ENCODE measurements at places on chromosomes 11 and 22.

GRCh38 chr11:61164606-61165424, 3.6 kb upstream of the VPS37C start:
- no peak for DNase-seq

GRCh38 chr22:38222797-38223119, 21.0 kb downstream of the MAFF start:
- no peak for DNase-seq

DNA sequence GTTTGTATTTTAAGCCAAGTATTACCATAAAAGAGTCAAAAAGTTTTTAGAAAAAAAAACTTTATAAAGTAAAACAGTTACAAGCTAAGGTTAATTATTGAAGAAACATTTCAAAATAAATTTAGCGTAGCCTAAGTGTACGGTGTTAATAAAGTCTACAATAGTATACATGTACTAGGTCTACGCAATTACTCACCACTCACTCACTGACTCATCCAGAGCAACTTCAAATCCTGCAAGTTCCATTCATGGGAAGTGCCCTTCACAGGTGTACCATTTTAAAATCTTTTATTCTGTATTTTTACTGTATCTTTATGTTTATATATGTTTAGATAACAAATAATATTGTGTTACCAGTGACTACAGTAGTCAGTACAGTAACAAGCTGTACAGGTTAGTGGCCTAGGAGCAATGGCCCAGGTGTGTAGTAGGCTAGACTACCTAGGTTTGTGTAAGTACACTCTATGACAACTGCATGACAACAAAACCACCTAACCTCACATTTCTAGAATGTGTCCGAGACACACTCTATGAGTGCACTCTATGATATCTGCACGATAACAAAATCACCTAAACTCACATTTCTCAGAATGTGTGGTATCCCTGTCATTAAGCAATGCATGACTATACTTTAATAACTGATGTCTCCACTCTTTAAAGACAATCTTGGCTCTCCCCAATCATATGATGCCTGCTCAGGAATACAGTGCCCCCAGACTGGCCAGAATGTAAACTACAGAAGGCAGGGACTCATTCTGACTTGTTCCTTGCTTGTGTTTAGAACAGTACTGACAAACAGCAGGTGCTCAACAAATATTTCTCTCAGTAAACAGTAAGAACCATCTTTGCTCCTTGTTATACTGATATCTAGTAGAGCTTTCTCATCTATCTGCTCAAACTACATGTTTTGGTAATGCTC, 21.2 kb downstream of the KMT5B start:
- DNase-seq, result no peak

DNA sequence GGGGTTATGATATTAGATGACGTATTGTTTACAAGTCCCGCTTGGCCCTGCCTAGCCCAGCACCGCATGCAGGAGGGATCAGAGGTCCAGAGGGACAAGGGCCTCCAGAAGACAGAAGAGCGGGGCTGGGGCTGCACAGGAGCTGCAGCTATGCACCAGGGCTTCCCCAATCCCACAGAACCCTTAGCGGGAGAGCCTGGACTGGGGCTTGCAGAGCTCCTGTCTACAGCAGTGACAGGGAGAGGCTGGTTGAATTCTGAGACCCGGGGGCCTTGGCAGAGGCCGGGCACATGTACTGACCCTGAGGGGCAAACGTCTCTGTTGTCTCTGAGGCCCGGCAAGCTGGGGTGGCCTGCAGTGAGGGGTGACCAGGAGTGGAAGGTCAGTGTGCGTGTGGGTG, 6.9 kb downstream of the KIAA0930 start:
- no peak for DNase-seq

DNA sequence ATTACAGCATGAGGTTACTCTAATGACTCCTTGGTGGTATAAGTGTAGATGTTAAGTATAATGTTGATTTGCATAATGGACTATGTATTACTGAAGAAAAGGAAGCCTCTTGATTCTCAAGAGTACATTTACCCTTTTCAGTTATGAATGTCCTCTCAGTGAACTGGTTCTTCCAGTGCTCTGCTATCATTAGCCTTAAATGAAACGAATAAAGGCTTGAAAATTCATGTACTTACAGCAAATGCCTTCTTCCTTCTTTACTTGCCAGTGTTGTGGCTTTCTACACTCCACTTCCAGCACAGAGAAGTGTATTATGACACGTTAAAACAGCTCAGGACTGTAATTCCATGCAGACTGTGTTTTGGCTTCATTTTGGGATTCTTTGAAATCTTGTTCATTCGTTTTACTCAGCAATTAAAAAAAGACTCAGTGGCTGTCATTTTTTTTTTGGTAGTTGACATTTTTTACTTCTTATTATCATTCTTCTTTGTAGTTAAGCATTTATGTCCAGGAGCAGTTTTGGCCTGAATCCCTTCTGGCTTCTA, 96.9 kb downstream of the MTMR3 start:
- no peak for DNase-seq

DNA sequence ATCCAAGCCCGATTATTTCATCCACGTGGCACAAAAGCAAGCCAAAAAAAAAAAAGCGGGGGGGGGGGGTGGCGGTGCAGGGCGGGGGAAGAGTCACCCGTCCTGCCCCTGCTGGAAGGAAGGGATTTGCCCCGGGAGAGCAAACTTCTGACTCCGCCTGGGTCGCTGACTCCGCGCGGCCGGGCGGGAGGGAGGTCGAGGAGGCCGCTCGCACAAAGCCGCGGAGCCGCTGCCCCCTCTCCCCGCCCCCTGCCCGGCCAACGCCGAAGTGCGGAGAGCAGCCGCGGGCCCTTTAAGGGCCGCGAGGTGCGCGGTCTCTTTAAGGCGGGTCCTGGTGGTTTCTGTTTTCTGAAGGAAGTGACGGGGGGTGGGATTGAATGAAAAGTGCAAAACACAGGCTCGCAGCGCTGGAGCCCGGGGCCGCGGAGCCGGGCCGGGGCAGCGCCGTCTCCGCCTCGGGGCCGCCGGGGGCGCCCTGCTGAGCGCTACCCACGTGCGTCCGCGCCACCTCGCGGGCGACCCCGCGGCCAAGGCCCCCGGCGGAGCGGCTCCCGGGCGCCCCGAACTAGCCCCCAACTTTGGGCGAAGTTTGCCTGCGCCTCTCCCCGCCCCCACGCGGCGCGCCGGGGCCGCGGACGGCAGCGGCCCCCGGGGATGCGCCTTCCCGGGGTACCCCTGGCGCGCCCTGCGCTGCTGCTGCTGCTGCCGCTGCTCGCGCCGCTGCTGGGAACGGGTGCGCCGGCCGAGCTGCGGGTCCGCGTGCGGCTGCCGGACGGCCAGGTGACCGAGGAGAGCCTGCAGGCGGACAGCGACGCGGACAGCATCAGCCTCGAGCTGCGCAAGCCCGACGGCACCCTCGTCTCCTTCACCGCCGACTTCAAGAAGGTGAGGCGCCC, at the start of gene OAF:
TSS of gene OAF (plus strand) at position 407 of the 896 bp plus-strand sequence. CDS start at position 655, 248 bp downstream.
- peak; percentile 40 for DNase-seq

GRCh38 chr11:113493206-113493605, 18.0 kb upstream of the DRD2 start:
- DNase-seq, result no peak

DNA sequence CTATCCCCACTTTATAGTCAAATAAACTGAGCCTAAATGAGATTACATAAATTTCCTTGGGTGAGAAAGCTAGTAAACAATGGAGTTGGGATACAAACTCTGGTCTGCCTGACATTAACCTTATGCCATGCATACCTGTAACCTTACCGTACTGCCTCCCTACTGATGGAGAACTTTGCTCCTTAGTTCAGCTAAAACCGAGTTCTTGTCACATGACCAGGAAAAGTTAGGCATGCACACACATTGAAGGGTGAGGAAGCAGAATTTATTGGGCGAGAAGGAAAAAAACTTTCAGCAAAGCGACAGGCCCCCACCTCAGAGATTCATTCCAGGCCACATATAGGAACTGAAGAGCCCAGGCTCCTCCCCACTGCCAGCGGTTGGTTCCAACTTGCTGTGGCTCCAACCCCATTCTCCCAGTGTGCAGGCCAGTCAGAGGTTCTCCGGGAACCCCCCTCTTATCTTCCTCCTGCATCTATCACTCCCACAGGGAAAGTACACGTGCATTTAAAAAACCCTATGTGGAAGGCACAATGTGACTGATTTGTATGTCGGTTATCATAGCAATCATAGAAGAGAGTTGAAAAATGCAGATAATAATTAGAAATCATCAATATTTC, 3.2 kb upstream of the PIWIL4 start:
- DNase-seq, result no peak

DNA sequence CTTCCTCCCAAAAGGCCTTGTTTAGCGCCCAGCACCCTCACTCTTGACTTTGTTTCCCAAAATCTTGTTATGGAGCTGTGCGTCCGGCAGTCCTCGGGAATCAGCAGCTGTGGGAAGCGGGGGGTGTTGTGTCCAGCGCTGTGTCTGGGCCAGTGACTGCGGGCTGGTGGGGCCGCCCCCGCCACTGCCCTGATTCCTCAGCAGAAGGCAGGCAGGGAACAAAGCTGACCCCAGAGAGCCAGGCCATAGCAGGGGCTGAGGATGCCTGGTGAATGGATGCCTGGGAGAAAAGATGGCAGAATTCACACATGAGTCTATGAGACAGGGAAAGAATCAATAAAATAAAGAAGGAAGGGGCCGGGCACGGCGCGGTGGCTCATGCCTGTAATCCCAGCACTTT, 2.5 kb downstream of the APOBEC3C start:
- no peak for DNase-seq

GRCh38 chr11:120500414-120501071, 11.0 kb upstream of the GRIK4 start:
- DNase-seq, result no peak

GRCh38 chr11:12408156-12408770, 30.9 kb downstream of the PARVA start:
- DNase-seq, result no peak

GRCh38 chr11:124519850-124520549, 23.5 kb downstream of the OR8B12 start:
- no peak for DNase-seq

GRCh38 chr11:113507341-113507740, 32.1 kb upstream of the DRD2 start:
- DNase-seq, result no peak

DNA sequence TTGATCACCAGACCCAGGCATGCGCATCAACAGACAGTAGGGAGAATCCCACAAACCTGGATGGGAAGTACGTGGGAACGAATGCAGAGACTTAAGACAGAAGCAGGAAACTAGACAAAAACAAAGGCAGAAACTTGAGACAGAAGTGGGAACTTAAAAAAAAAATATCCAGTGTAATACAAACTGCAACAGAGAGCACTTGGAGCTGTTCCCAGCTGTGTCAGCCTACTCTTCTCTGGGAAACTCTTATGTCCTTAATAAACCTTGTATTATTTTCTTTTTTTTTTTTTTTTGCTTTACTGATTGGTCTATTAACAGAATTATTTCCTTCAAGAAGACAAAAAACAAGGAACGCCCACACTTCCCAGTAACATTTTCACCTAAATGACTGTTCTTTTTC, 1818.1 kb upstream of the RAG2 start:
- no peak for DNase-seq

GRCh38 chr11:113901141-113901540, 3.5 kb upstream of the HTR3B start:
- DNase-seq, result no peak

- DNase-seq, result no peak
These were observed 456 bp upstream of the SPI1 start for GRCh38 chr11:47378836-47379170.

Data from activated CD4-positive, CD25-positive, alpha-beta regulatory T cell treated with anti-CD3 and anti-CD28 coated beads, Interleukin-2, amount 50 U/mL, for 72 hours (primary cell).